ENCODE measurements at places on chromosomes 3 and 15. TPM values are rescaled to one million over a fixed set of nuclear protein-coding genes. Genes with fewer than 3 reads are reported as not detected.
A peak's percentile ranks its signal among the peaks of the same experiment; 100 is the strongest.

TTLL3 gene
- total RNA-seq, result 29.8 TPM

CLDN18 gene
- not detected for total RNA-seq

SPTSSB gene
- 0.50 TPM for total RNA-seq

DNA sequence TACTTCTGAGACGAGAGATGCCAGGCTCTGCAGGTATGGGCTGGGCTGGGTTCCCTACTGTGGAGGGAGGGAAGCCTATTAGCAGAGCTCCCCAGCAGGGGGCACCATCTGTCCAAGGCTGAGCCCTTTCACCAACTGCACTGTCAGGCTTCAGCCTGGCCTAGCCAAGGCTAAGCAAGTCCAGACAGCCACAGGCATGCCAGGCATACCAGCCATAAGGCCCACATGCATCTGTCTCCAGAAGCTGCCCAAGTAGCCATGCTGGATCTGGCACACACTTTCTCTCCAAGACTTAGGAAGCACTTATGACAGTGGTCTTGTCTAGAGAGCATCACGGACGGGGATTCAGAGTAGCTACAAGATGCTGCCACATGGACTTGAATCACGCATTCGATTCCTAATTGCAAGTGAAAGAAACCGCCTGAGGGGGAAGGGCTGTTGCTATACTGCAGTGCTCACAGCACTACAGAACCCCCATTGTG lies 28.3 kb downstream of the RUVBL1 start:
- peak; percentile 81 for DNase-seq

DNA sequence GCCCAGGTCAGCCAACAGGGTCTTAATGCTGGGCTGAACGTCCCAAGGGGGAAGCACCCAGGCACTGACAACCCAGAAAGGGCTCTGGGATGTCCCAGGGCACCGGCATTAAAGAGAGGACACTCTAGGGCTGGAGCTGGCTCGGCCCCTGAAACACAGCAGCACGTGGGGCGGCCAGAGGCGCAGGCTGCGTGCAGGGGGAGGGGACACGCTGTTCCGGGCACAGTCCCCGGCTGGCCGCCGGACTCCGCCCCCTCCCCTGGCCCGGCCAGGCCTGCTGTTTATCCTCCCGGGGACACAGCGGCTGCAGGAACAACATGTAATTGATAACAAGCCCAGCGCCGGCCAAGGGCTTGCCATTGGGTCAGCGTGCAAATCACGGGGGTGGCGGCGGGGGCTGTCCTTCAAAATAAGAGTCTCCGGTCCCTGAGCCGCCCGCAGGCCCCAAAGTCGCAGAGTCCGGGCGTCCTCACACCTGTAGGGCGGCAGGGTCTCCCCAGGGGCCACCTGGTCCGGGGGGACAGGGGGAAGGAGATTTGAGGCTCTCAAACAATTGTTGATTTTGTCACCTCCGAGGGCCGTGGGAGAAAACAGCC lies 1.3 kb downstream of the KLF15 start:
- DNase-seq, result peak; percentile 20

DNA sequence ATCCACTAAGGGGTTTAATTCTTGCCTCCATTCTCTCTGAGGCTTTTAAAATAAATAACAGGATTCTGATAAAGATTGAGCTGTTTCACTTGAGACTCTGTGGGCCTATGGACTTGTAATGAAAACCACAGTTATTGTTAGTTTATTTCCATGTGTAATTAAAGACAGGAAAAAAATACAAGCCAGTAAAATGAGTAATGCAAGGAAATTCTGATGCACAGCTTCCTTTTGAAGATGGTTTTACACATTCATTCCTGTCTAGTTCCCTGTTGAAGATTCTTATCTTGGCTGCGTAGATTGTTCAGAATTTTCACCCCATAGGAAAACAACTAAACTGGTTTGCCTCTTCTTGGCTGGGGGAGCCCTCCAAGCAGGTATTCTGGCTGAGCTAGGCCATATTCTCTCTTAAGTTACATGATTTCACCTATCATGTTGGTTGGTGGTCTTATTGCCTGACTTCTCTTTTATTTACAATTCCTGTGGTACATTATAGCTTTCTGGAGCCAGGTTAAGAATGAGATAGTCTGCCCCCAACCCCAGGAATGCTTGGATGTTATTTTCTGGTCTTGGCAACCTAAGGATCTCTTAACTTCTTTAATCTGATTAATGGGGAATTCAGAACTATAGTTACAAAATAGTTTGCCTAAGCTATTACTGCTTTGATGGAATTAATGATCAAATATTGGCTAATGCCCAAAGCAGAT lies 67.6 kb downstream of the MITF start:
- DNase-seq, result peak; percentile 88

- peak; percentile 29 for DNase-seq
These were observed 71.1 kb downstream of the DNAJB8 start for GRCh38 chr3:128395500-128396162.

DNA sequence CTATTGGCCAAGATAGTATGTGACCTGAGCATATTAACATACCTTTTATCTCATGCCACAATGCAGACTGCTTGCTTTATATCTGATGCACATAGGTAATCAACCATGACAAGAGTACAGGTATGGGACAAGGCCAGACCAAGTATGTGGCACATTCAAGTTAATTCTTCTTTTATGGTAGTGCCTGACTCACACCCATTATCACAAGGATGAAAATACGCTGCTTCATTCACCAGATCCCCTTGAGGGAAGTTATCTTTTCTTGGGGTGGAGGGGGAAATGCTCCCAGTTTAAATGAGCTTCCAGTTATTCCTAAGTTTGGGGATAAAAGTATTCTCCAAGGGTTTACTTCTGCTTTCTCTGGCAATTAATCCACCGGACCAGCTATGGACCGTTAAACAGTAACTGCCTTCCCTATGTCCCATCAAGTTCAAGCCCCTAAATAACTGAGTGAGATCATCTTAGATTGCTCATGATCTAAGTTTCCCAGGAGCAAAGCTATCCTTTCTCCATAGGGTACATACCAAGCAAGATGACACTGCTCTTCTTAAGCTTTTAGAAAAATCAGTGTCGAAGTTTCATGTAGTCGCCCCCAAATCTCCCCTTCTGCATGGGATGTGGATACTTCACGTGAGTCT lies 1.9 kb downstream of the COL8A1 start:
- DNase-seq, result peak; percentile 66

DNA sequence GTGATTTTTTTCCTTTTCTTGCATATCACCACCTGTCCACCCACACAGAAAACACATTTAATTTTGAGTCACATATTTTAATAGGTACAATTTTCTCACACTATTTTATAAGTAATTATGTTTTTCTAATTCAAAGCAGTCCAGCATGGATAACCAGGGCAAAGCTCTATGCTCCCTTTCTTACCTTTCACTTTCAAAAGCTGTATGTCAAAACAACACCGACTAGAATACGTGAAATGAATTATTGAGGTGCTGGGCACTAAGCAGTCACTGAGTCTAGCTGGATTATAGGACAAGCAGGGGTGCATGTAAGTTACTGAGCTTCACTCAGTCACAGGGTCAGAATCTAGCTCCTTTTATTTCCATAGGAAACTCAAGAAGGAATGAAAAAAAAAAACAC lies 60.6 kb downstream of the LSAMP start:
- no peak for DNase-seq

DNA sequence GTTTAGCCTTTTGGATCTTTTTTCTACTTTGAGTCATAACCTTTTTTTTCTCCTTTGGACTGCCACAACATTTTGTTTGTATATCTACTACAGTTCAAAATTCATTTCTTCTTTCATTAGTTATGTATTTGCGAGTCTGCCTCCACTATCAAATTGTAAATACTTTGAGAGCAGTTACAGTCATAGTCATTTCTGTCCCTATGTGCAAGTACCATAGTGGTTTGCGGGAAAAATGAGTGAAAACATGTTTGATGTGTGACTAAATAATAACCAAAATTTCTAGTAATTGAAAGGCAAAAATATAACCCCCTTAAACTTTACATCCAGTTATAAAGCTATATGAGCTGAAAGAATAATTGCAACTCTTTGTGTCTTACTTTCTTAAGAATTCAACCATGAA lies 45.8 kb upstream of the CCDC50 start:
- no peak for DNase-seq

DNA sequence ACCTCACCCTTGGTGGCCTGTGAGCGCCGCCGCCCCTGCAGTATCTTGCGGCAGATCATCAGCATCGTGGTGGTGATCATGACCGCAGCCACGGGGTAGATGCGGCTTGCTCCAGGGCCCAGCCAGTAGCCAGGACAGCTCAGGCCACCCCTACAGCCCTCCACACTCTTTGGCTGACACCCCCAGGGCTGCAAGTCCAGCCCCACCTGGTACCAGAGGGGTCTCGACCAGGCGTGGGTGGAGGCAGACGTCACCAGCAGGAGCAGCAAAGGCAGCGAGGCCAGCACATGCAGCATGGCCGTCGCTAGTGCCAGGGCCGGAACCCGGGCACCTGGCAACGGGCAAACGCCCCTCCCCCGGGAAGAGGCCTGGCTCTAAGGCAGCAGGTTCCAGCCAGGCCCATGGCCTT lies at the start of gene TMEM89:
Gene TMEM89 (minus strand): TSS at position 309 of the 409 bp plus-strand sequence. CDS start 13 bp downstream, at position 296.
- DNase-seq, result no peak

DNA sequence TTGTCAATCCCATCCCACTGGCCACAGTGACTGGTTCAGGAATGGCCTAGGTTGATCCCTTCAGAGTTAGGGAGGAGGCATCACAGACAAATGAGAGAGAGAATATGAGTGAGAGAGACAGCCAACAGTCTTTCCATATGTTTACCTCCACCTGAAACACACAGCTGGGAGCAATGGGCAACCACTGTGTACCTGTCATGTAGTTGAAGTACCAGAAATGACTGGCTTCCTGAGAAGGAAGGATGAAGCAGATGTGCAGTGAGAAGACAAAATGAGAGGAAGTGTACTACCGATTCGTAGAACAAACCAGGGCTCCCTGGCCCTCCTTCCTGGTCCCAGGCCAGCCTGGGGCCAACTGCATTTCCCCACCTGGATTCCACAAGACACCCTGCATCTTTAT lies 27.4 kb downstream of the SRGAP3 start:
- no peak for DNase-seq

DNA sequence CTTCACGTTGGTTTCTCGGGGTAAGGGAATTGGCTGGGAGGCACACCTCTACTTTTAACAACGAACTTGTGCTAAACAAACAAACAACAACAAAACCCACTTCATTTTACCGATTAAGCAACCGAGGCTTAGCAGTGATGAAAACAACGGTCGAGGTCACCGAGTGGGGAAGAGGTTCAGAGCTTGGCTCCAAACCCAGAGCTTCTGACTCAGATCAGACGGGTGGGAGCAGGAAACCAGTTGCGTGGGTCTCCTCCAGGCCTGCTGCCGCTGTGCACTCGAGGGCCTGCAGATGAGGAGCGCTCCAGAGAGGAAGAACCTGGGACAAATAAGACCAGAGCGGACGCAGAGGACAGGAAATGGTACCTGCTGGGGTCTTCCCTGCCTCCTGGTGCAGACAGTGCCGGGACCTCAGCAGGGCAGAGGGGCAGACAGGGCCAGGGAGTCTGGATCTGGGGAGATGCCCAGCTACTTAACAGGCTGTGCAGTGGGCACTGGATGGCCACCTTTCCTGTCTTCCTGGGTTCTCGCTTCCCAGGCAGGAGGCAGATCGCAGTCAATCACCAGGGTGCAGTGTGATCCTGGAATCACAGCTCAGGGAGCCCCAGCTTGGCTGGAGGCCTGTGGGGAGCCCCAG lies 99.0 kb upstream of the MEF2A start:
- DNase-seq, result peak; percentile 61

DNA sequence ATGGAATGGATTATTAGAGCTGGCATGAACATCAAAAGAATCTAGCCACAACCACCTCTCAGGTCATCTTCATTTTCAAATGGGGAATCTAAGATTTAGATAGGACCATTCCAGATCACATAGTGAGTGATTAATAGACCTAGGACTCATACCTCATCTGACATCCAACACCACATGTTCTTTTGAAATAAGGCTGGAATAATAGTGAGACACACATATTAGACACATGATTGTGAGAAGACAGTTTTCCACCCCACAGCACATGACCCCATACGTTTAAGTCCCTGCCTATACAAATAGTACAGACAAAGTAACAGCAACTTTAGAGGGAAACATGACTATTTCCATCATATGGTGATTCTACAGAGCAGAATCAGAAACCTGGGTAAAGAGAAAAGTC lies 344.7 kb upstream of the TPRG1 start:
- DNase-seq, result no peak

DNA sequence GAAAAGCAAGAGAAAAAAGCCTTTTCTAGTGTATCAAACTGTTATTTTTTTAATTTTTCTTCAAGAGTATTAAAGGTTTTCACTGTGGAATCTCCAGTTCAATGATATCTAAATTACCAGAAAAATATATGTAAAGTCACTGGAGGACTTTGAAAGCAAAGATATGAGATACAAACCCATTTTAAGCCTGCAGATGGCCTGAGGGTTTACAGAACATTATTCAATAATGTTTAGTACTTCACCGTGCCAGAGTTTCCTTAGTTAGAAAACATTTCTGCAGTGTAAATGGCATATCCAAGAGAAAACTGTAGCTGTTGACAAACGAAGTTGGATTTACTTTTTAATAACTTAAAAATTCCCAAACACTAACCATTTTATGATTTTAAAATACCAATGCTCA lies 529.4 kb upstream of the AGTR1 start:
- DNase-seq, result no peak

DNA sequence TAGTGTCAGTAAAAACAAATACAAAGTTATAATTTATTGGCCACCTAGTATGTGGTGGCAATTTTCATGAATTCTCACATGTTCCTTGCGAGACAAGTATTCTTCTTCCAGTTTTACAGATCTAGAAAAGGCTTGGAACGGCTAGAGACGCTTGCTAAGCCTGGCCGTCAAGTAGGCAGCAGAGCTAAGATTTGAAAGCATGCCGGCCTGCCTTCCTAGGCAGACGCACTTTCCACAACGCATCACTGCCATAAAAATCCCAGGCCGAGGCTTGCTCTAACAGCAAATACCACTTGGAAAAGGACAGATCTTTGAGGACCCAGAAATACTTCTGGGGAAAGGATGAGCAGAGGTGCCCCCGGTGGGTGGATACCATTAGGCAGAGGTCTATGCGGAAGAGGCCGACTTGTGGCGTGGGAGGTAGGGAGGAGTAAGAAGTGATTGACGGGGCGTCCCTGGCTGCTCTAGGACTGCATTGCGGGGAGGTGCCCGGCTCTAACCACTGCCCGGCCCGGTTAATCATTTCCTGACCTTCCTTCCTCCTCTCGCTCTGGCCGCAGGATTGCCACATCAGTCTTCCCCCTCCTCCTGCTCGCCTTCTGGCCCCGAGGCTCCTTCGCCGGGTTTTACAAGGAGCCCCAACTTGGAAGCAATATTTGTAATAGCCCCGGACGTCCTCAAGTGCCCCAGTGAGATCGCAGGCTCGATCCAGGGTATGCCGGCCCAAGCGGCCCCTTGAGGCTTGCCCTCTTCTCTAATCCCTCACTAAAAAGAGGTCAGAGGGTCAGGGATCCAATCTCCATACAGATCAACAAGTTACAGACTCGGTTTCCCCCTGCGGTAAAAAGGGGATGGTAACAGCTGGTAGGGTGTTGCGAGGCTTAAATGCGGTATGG lies 1.3 kb upstream of the USP3 start:
- DNase-seq, result peak; percentile 89

- peak; percentile 92 for DNase-seq
These were observed 474 bp upstream of the PDE8A start for GRCh38 chr15:84981054-84981710.

DNA sequence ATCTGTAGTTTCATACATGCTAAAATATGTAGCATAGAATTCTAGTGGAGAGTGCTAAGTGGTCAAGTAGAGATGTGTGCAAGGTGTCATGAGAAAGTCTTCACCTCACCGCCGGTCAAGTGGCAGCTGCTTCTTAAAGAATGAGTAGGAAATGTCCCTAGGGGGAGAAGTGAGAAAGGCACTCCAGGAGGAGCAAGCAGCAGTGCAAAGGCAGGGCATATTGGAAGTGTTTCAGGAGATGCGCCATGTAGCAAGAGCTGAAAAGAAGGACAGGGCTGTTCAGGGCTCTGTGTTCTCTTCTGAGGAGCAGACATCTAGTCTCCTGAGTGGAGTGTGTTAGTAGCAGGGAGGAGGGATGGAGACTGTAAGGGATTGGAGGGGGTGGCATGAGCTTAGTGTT lies 312.4 kb upstream of the SEMA6D start:
- no peak for DNase-seq
